ENCODE measurements at places on chromosomes 3 and 15. TPM values are rescaled to one million over a fixed set of nuclear protein-coding genes. Genes with fewer than 3 reads are reported as not detected.

The SEMA5B gene
- total RNA-seq = not detected

The CASR gene
- total RNA-seq = not detected

The EPHA3 gene
- total RNA-seq = 5.7 TPM

The LRRIQ4 gene
- not detected for total RNA-seq

The MB21D2 gene
- total RNA-seq = 11.9 TPM

The NR2E3 gene
- total RNA-seq = 0.14 TPM

The GPR171 gene
- total RNA-seq = not detected

Measured in smooth muscle cell of bladder (primary cell).